Activated T-cell treated with anti-CD3 and anti-CD28 coated beads, Interleukin-2, amount 50 U/mL, for 24 hours (primary cell): ENCODE measurements at places on chromosomes 5 and 9.

DNA sequence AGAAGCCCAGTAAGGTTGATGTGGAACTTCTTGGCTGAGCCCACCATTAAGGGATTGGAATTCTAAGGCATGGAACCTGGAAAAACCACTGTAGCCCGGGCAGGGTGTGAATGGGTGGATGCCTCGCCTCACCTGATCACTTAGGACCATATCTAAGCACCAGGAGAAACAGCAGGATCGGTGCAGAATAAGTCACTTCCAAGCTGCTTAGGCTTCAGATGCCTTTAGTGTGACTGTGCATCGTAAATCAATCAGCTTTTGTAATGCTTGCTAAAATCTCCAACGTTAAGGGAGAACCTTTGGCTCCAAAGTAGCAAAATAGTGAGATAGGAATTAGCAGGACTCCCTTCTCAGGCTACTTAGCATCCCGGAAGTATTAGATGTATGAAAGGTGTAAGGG lies 103.9 kb upstream of the MEGF10 start:
- no peak for DNase-seq

DNA sequence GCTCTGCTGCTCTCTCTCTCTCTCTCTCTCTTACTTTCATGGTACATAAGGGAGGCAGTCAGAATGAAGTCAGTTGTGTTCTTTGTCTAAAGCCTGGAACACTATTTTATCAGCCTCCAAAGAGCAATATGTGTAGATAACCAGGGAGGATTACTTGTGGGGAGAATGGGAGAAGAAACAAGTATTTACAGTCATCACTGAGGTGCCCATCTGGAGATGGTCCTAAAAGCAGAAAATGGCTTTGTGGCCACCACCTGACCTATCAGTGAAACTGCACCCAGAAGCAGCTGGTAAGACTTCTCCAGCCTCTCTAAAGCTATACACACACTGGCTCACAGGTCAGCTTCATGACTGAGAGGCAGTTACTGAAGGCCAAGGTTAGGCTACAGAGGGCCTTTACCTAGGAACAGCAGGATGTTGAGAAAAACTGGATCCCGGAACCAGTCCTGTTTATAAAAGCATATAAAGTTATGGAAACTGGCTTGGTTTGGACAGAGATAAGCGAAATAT lies 75.1 kb downstream of the MRPS27 start:
- DNase-seq: no peak

DNA sequence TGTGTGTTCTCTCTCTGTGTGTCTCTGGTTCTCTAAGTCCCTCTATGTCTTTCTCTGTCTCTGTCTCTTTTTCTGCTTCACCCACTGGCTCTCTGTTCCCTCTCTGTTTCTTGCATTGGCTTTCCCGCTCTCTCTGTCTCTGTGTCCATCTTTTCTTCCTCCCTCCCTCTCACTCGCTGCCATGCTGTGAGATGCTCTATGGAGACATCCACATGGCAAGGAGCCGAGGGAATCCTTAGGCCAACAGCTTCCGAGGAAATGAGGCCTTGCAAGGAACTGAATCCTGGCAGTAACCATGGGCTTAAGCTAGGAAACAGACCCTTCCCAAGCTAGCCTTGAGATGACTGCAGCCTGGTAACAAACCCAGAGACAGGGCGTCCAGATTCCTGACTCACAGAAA lies 117.3 kb downstream of the BRINP1 start:
- no peak for DNase-seq

DNA sequence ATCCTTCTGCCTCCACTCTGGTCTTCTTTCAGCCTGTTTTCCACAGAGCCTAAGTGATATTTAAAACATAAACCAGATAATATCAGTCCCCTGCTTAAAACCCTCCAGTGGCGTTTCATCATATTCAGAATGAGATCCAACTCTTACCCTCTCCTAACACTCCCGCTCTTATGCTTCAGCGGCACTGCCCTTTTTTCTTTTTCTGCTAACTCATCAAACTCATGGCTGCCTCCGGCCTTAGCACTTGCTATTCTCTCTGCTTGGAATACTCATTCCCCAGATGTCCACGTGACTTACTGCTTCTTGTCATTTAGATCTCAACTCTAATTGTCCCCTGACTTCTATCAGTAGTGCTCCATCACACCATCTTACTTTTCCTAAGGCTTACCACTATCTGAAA lies 73.6 kb downstream of the PIP5K1B start:
- no peak for DNase-seq

DNA sequence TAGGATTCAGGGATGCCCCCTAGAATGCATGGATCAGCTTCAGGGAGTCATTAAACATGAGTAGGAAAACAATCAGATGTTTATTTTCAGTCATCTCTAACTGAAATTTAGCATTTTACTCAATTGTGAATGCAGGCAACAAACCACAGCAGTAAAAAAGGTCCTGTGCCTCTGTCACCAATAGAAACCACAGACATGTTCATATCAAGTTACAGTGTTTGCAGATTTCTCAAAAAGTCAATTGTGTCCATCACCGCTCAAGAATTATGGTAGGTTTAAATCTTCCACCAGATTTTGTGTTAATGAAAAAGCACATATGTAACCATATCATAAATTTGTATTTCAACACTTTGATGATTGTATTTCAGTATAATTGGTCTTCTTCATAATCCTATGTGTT lies 68.4 kb upstream of the SLC1A1 start:
- DNase-seq: no peak

- no peak for DNase-seq
Observed at GRCh38 chr5:133749331-133749985, 137.1 kb upstream of the FSTL4 start.

- peak; percentile 82 for DNase-seq
Observed at GRCh38 chr5:169637085-169637548, at the start of gene DOCK2. Gene DOCK2 (plus strand): TSS chr5:169637275. CDS start chr5:169637327, 52 bp downstream.

DNA sequence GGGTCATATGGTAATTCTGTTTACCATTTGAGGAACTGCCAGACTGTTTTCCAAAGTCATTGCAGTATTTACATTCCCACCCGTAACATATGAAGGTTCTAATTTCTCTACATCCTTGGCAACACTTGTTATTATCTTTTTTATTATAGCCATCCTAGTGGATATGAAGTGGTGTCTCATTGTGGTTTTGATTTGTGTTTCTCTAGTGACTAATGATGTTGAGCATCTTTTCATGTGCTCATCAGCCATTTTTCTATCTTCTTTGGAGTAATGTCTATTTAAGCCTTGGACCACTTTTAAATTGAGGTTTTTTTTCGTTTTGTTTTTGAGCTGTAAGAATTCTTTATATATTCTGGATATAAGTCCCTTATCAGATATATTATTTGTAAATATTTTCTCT lies 132.8 kb upstream of the RUSC2 start:
- no peak for DNase-seq

DNA sequence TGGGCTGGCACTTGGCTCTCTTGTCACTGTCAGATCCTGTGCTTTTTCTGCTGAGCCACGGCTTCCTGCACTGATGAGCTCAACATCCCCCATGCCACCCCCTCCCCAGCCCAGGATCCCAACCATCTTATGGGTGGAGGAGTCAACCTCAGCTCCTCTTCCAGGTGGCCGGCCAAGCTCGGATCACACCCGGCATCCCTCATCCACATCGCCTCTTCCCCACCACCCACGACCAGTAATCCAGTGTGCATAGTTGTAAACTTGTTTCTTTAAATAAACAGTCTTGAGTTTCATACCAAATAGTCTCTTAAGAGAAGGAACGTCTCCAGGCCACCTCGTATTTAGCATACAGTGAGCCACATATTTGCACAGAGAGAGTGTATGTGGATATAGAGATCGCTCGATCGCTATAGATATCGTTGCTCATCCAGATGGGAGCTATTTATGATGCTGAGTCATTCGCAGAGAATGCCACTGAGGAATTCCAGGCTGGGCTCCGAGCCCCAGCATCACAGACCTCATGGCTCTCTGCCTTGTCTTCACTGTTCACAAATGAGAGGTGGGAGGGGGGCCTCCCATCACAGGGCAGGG lies 61.8 kb upstream of the CPLX2 start:
- DNase-seq: no peak

DNA sequence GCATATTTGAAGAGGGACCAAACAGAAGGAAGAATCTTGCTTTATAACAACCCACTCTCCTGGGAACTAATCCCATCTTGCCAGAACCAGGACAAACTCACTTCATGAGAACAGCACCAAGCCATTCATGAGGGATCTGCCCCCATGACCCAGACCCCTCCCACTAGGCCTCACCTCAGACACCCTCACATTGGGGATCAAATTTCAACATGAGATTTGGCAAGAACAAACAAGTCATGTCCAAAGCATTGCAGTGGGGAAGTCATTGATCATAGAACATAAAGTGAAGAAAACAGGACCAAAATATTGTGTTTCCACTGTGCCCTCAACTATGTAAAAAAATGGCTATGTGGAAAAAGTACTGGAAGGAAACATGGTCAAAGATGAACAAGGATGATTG lies 43.9 kb downstream of the MAP1B start:
- DNase-seq: no peak

- no peak for DNase-seq
Observed at GRCh38 chr9:114456929-114457328, 48.3 kb downstream of the WHRN start.

GRCh38 chr5:115459855-115460341 lies 84.7 kb downstream of the FEM1C start:
- no peak for DNase-seq

- DNase-seq: no peak
Observed at GRCh38 chr9:37446401-37446800, 18.8 kb downstream of the ZBTB5 start.

DNA sequence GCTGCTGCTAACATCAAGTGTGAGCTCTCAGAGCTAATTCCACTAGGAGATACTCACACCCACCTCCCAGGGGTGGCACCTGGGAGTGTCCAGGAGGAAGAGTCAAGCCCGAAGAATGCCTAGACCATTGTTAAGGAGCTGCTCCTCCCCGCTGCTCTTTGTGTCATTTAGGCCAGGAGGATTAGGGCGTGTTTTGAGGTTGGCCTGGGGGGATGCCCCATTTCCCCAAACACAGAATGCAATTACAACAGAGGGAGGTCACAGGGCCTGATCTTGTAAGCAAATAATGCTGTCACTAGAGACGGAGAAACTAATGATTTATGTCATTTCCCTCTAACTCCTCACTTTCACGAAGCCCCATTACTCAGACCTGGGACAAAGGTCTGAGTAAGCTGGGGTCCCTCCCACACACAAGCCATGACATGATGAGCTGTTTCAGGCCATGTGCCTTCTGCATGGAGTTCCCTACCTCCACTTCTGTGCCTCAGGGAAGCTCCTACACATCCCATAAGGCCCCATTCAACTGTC lies 312.5 kb downstream of the ACTL7B start:
- DNase-seq: no peak

GRCh38 chr5:53482717-53483638 lies 2.5 kb downstream of the FST start:
- peak; percentile 43 for DNase-seq

- no peak for DNase-seq
Observed at GRCh38 chr5:41193456-41194205, 19.7 kb downstream of the C6 start.

GRCh38 chr9:15182730-15183129 lies 124.3 kb downstream of the TTC39B start:
- DNase-seq: no peak

- DNase-seq: no peak
Observed at GRCh38 chr9:69719983-69720382, 39.8 kb downstream of the PTAR1 start.

GRCh38 chr9:113673726-113674125 lies 202.4 kb upstream of the ZNF618 start:
- DNase-seq: no peak

DNA sequence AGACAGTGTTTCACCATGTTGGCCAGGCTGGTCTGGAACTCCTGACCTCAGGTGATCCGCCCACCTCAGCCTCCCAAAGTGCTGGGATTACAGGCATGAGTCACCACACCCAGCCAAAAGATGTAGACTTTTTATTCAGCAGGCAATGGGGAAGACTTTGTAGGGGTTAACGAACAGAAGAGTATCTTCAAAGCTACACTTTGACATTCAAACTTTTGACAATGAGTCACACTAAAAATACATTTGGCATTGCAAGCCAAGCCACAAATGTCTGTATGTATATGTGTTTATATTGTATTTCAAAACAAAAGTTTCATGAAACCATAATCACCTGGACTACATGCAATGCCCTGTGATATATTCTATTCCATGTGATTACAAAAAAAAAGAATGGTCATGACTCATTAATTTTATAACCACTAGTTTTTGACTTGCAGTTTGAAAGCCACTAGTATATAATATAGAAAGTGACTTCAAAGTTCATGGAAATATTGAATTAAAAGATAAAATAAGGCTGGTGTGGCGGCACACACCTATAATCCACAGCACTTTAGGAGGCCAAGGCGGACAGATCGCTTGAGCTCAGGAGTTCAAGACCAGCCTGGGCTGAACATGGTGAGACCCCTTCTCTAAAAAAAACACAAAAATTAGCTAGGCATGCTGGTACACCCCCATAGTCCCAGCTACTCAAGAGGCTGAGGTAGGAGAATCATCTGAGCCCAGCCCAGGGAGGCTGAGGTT lies 8.3 kb downstream of the DIMT1 start:
- DNase-seq: peak; percentile 37

- DNase-seq: no peak
Observed at GRCh38 chr9:297104-297972, 82.7 kb downstream of the DOCK8 start.

- DNase-seq: no peak
Observed at GRCh38 chr9:134960701-134961181, 43.0 kb upstream of the FCN1 start.

GRCh38 chr5:69234457-69235268 lies at the start of gene CDK7:
Gene CDK7 (plus strand): TSS chr5:69234886. CDS start chr5:69234976, 90 bp downstream.
- DNase-seq: peak; percentile 92

- no peak for DNase-seq
Observed at GRCh38 chr5:5764246-5764645, 341.8 kb downstream of the ICE1 start.

DNA sequence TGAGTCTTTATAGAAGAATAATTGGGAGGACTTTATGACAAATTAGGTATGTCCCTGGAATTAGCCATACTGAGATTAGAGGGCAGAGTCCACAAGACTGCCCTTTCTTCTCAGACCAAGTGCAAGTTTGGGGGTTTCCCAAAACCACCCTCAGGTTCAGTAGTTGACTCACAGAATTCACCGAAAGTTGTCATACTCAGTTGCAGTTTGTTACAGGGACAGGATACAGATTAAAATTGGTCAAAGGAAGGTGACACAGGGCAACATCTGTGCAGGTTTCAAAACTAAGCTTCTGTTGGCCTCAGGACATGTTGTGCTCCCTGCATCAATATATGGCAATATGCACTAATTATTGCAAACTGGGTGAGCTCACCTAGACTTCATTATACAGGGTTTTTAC lies 3.8 kb downstream of the RANBP17 start:
- no peak for DNase-seq

GRCh38 chr9:89218040-89218928 lies 39.7 kb upstream of the SHC3 start:
- DNase-seq: no peak

DNA sequence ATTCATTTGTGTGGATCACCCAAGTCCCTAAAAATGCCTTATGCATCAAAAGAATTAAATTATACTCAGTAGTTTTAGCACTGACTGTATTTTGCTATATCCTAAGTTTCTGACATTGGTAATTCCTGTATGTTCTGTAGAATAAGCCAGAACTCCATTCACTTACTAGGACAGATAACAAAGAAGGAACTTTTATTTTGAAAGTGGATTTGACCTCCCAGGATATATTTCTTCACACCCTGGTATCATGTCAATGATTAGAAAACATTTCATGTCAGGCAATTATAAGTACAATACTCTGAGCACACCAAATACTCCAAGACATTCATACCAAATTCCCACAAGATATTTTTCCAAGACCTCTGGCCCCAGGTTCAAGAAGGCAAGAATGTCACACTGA lies 28.7 kb upstream of the MYOT start:
- DNase-seq: no peak

GRCh38 chr5:74132485-74132884 lies 506.5 kb downstream of the ARHGEF28 start:
- DNase-seq: no peak
